Esophagus squamous epithelium (tissue), 5 donors: ENCODE measurements at places on chromosomes 5 and 9.

GRCh38 chr5:150640311-150641005 lies at the start of gene SYNPO:
TSS of gene SYNPO (plus strand) at chr5:150640660. CDS start at chr5:150648276, 7,616 bp downstream.
- DNase-seq = no peak

- DNase-seq = no peak
These were observed 28.4 kb downstream of the SKP1 start for GRCh38 chr5:134148316-134148715.

GRCh38 chr9:5389109-5389732 lies 48.5 kb downstream of the PLGRKT start:
- DNase-seq = no peak

DNA sequence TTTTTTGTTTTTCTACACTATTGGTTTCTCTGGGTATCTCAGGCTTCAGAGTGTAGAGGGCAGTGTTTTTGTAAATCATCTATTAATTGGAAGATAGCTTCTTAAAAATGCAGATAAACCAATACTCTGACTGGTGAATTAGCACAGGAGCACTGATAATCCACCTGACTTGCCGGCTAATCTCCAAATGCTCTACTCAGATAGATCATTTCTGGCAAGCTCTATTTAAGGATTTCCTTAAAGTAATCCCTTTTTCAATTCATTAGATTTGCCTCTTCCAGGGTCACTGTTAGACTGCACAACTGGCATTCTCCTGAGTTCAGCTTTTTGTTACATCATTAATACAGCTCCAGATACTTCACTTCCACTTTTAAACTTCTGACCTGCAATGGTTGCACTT lies 1390.3 kb upstream of the NUDT12 start:
- DNase-seq = no peak

GRCh38 chr9:130714586-130715110 lies 21.1 kb downstream of the EXOSC2 start:
- no peak for DNase-seq

- DNase-seq = no peak
These were observed 4.4 kb upstream of the RAPGEF1 start for GRCh38 chr9:131744171-131744719.

GRCh38 chr5:178547052-178547666 lies 43.0 kb downstream of the COL23A1 start:
- no peak for DNase-seq

- DNase-seq = no peak
These were observed 384.8 kb upstream of the MEF2C start for GRCh38 chr5:89267788-89268187.

DNA sequence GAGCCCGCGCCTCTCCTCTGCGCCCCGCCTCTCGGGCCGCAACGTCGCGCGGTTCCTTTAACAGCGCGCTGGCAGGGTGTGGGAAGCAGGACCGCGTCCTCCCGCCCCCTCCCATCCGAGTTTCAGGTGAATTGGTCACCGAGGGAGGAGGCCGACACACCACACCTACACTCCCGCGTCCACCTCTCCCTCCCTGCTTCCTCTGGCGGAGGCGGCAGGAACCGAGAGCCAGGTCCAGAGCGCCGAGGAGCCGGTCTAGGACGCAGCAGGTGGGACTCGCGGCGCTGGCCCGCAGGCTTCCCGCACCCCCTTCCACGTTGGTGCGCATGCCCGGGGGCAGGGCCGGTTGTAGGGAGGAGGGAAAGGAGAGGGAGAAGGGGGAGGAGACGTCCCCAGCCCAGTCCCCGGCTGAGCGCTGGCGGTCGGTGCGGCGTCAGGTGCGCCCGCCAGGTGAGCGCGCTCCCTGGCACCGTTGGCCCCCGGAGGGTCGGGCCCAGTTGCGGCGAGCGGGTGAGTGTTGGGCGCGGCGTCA lies at the start of gene OCLN:
OCLN (plus strand) TSS at position 400 of the 532 bp plus-strand sequence. CDS start 11,455 bp downstream, outside the sequence.
- DNase-seq = no peak

DNA sequence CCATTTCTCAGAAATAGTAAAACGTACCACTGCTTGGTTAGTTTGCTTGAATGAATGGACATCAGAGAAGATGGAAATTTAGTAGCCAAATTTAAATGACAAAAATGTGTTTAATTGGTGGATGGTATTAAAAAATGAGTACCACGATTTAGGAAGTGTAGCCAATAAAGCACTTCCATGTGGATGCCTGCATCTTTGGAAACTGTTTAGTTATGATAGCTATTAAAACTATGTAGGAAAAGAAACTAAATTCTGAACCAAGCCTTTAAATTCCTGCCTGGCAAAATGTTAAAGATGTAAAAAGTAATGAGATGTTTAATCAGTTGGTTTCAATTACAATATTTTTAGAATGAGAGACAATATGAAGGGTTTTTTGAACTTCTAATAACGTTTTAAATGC lies 94.8 kb downstream of the NUDT12 start:
- DNase-seq = no peak

DNA sequence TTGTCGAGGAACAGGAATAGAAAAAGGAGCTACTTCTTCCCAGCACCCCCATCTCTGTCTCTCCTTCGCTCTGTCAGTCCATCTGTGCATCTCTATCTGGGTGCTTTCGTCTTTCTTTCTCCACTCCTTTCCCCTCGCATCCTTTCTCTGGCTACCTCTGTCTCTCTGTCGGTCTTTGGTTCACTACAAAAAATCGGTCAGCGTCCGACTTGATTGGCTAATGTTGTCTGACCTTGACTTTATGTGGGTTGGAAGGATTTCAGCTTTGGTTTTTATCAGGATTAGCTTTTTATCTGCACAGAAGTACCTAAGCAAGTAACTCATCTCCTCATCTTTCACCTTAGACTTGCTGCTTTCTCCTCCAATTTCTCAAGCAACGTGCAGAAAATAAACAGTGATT lies 575.2 kb upstream of the ZNF462 start:
- no peak for DNase-seq

DNA sequence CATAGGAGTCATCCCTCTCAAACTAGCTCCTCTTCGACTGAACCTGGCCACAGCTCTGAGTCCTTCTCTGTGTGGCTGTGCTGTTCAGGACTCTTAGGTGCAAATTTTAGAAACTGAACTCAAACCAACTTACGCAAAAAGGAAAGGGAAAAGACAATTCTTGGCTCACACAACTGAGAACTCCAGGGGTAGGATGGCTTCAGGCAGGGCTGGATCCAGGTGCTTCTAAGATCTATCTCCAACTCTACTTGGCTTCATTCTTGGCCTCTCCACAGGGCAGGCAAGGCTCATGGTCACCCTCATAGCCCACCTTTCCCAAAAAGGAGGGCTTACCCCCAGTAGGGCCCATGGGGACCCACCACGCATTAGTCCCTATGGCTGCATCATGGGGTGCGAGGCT lies 8.1 kb downstream of the ASS1 start:
- no peak for DNase-seq

DNA sequence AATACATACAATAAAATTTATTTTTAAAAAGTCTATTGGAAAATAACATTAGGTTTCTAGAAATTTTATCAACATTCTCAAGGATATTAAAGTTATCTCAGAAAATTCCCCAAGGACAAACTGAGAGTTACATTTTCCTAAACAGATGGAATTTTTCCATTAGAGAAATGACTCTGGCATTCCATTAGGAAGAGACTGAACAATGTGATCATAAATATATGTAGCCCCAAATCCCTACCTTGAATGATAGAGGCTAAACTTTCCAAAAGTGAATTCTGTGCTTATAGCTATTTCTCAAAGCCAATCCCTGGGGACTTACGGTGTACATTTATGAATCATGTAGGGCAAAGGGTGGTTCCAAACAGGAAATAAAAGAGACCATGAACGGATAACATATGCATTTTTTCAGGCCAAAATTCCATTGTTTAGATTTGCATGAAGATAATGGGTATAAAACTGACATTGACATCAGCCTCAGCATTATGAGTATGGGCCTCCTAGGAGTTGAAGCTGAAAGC lies 1181.0 kb upstream of the DMAC1 start:
- DNase-seq = no peak

DNA sequence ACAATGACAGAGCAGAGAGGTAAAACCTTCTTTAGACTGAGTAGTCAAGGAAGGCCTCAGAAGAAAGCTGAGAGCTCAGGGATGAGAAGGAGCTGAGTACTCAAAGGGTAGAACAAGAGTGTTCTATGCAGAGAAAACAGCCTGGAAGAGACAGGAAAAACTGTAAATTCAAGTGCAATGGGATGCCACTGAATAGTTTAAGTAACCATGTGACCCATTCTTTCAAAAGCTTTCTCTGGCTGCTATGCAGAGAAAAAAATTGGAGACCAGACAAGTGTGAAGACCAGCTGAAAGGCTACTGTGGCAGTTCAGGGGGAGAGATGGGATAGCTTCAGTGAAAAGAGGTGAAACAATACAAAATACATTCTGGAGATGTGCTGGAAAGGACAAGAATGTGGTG lies 61.3 kb upstream of the RNF38 start:
- DNase-seq = no peak

DNA sequence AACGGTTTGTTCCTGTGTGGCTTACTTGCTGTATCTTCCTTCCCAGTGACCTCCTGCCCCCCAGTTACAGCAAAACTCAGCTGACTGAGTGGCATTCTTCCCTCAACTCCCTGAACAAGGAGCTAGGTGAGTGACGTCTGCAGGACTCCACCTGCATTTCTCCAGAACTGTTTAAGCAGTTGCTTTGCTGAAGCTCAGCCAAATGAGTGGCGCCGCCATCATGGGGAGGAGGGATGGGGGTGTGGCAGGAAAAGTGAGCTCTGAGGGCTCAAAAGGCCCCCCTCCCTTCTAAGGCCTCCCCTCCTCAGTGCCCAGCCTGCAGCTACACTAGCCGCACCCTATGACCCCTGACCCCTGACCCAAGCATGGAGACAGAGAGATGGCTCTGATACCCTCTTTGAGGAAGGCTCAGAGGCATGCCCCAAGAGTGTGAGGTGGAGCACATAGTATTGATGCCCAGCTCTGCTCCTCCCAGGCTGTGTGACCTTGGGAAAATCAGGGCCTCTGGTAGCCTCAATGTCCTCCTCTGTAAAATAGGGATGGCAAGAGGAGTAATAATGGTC lies 12.7 kb downstream of the CCDC180 start:
- DNase-seq = no peak

DNA sequence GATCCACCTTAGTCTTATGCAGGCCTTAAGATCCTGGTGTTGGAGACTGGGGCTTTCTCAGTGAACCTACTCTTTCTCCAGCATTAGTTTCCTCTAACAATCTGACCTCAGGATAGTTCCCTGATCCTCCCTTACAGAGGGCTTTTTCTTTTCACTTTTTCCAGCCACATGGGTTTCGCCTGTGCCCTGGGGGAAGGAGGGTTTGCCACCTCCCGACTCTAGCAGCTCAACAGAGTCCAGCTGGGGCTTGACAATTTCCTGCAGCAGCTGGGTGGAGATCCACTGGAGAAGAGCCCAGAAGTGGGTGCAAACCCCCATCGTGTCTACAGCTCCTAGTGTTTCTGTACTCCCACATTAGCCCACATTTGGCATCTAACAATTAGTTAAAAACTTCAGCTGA lies 7.6 kb upstream of the TMEM252 start:
- DNase-seq = no peak

- DNase-seq = no peak
These were observed 26.0 kb downstream of the RLN2 start for GRCh38 chr9:5278486-5278885.

GRCh38 chr5:143964919-143965318 lies 153.0 kb downstream of the HMHB1 start:
- no peak for DNase-seq

GRCh38 chr5:1007681-1008450 lies 736 bp upstream of the NKD2 start:
- no peak for DNase-seq

GRCh38 chr9:110332766-110333165 lies 4.9 kb downstream of the TXNDC8 start:
- no peak for DNase-seq

DNA sequence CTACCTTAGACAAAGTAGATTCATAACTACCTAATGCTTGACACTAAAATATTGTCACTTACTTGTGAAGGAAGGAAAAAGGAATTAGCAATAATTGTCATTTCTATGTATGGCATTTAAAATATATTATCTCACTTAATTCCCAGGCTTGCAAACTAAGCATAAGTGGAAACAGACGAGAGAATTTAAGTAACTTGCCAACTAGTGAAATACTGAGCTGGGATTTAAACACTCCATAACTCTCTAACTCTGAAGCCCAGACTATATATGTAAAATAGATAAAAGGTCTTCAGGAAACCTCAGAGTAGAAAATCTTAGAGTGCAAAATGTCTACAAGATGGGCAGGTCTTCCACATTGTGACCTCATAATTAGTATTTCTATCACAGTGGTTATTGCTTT lies 257.8 kb downstream of the SAXO1 start:
- no peak for DNase-seq

- no peak for DNase-seq
These were observed 630.5 kb downstream of the ACTL7B start for GRCh38 chr9:108225149-108225800.

GRCh38 chr5:55868846-55869245 lies 17.7 kb downstream of the IL31RA start:
- DNase-seq = no peak

DNA sequence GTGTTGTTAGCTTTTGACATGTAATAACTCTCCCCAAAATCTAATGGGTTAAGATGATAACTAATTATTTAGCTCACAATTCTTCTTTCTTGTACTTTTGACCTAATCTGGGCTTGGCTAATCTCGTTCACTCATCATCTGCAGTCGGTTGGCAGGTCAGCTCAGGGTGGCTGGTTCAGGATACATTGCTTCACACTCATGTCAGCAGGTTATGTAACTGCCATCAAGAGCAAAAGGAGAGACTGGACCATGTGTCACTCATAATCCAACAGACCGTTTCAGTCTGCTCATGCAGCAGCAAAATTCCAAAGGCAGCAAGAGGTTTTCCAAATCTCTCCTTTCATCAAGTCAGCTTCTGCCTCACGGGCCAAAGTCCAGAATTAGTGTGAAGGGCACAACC lies 998.4 kb upstream of the CTNND2 start:
- no peak for DNase-seq

GRCh38 chr9:3014178-3014577 lies 170.3 kb upstream of the PUM3 start:
- no peak for DNase-seq

DNA sequence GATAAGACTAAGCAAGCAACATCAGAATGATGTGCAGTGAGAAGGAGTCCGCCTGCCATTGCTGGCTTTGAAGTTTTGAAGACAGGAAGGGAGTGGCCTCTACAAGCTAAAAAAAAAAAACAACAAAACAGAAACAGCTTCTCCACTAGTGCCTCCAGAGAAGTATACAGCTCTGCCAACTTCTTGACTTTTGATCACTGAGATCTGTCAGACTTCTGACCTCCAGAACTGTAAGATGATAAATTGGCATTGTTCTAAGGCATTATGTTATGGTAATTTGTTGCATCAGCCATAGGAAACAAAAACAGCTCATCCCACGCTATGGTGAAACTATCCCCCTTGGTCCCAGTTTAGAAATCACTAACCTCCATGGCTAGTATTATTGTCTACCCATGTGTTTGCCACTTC lies 131.0 kb upstream of the VCAN start:
- no peak for DNase-seq

DNA sequence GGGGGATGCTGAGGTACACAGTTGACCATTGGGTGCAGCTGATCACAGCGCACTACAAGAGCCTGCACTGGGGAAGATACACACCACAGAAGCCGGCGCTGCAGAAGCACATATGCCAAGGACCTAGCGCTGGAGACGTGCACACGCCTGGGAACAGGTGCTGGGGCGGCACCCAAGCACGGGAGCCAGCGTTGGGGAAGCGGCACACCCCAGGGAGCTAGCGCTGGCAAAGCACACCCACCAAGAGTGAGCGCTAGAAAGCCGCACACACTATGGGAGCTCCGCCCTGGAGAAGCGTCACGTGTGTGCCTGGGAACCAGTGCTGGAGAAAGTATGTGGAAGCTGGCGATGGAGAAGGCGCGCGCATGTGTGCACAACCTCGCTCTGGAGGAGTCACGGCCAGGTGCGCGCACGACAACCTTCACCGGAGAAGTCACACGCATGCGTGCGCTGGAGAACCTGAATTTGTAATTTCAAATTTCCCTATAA lies 4.5 kb downstream of the FANCC start:
- DNase-seq = no peak
